CD4-positive, alpha-beta T cell treated with Interleukin-4 for 1 hour (primary cell): ENCODE measurements at places on chromosomes 12 and 14.

GRCh38 chr14:32779840-32780239 lies 158.8 kb upstream of the NPAS3 start:
- DNase-seq, result no peak

GRCh38 chr14:21528381-21529348 lies 2.5 kb upstream of the SALL2 start:
- no peak for DNase-seq

- DNase-seq, result peak; percentile 73
Observed at GRCh38 chr14:75577729-75578101, 705 bp upstream of the FLVCR2 start.

DNA sequence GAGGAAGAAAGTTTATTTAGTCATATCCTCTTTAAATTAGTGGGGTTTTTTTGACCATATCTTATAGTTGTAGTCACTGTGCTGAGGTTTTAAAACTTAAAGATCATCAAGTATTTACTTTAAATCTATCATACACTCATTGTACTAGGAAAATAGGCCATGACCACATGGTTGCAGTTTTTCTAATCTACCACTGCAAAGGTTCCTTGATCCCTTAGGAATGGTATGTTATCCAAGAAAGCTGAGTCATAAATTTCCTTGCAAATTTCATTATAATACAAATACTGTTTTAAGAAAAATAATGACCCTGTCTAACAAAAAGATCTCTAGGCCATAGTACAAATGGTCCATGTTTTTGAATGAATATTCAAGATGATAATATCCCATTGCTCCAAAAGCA lies 74.7 kb downstream of the DBX2 start:
- no peak for DNase-seq

GRCh38 chr12:53589915-53590314 lies 36.3 kb downstream of the ATF7 start:
- no peak for DNase-seq

GRCh38 chr14:70804556-70805162 lies 4.7 kb downstream of the MAP3K9 start:
- no peak for DNase-seq

GRCh38 chr12:122987086-122987951 lies 6.8 kb downstream of the ARL6IP4 start:
- DNase-seq, result no peak

DNA sequence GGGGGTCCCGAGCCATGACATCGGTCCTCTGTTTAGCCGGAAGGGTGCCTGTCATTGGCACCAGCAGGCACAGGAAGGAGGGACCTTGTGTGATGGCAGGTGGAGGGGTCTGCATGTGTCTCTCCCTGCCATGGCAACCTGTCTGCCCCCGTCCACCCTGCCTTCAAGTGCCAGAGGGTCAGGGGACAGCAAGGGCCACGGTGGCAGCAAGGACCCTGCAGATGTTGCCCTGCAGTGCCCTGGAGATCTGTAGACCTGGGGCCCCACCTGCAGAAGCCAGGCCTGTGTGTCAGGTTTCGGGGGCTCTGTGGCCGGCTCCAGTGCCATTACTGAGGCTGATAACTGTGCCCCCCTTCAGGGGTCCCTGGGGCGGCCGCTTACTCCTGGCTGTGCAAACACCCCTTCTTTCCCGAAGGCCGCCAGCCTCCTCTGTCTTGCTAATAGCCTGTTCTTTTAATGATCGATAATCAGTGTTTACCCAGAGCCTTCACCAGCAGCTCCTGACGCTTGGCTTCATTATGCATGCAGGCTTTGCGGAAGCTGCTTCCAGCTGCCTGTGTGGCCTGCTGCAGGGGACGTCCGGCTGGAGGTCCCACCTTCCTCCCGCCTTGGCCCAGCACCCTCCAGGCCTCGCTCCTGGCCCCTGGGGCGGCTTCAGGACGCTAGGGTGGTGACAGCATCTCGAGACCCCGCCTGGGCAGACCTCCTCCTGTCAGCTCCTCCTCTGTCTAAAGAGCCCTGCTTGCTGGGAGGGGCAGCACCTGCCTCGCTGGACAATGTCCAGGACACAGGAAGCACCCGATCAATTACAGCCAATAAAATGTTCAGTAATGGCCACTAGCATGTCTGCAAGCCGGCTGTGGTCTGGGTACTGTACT lies 153.0 kb downstream of the KIF26A start:
- peak; percentile 9 for DNase-seq

DNA sequence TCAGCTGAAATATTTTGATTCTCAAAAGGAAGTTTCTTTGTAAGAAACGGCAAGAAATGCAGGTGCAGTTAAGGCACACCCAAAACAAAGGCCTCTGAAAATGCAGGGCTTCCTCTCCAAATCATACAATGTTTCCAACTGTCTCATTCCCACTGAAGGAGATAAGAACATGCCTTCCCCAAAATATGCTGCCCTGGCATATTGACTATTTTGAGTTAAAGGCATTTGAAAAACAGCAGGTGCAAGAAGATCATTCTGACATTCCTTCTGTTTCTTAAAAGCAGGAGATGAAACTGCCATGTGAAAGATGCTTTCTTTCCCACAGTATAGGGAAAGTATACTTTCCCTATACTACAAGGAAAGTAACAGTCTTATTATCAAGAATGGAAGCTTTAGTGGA lies 33.4 kb upstream of the VASH1 start:
- no peak for DNase-seq

- peak; percentile 35 for DNase-seq
Observed at GRCh38 chr12:122527478-122527944, 462 bp downstream of the KNTC1 start.

DNA sequence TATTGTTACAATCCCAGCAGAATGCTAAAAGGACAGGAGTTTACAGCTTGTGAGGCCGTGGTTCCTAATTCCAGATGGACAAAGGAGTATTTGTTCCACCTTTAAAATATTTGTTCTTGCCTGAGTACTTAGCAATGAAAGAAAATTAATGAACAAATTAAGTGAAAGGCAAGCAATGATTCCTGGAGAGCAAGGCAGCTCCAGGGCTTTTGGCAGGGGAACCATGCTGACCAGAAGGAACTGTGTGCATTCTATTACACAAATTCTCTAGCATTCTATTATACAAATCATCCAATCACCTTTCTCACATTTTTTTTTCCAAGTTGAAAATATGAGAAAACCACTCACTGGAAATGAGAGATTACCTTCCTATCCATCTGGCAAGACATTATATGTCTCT lies 1.8 kb upstream of the BMAL2 start:
- DNase-seq, result no peak

DNA sequence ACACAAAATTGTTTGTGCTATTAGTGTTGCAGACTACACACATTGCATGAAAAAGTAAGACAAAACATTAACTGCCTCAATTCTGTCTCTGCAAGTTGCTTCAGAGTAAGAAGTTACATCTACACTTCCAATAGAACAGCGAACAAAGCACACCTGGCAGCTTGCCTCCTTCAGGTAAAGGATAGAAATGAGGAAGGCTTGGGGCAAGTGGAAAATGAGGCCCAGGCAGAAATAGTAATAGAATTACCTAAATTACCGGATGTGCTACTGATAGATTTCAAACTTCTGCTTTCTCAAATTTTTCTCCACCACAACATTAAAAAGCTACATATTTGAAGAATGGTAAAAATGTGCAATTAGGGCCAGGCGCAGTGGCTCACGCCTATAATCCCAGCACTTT lies 37.7 kb downstream of the CCDC175 start:
- no peak for DNase-seq
